Osteocyte (in vitro differentiated cells): ENCODE measurements at places on chromosomes 12 and 14. TPM values are rescaled to one million over a fixed set of nuclear protein-coding genes. Genes with fewer than 3 reads are reported as not detected.

The PAPLN gene
- total RNA-seq: 44.3 and 48.7 TPM in 2 replicates

The CPNE8 gene
- total RNA-seq: 8.7 and 11.1 TPM in 2 replicates

The HOXC4 gene
- not detected in 2 replicates for total RNA-seq

The PRB2 gene
- not detected in 2 replicates for total RNA-seq

The LTB4R2 gene
- total RNA-seq: 12.5 and 14.9 TPM in 2 replicates

The PLBD1 gene
- total RNA-seq: 0.13 and 0.89 TPM in 2 replicates

The TEX52 gene
- total RNA-seq: not detected in 2 replicates

The ZFHX2 gene
- 3.8 and 5.7 TPM in 2 replicates for total RNA-seq

DNA sequence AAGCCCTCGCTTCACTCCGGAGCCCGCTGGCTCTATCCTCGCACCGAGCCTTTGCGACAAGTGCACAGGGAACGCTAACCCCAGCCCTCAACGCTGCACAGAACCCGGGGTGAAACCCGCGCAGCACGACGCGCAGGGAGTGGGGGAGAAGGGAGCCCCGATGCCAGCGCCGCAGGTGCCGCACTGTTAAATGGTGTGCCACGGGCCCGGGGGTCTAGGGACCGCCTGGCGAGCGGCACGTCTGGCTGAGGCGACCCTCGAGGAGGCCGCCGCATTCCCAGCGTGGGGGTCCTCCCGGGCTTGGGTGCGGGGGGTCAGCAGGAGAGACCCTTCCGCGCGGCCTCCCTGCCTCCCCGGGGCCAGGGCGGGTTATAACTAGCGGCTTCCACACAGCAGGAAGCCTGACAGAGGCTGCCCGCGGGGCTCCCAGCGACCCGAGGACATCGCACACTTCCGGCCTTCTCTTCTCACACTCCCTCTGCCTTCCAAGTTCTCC, 23.8 kb upstream of the LRTM2 start:
- peaks cover 12% of the 10 kb centered on the region for H3K4me1 ChIP-seq
- H3K27me3 ChIP-seq: no peaks in the 10 kb centered on the region
- no peak for DNase-seq
- H3K27ac ChIP-seq: no peak overlapping the region
- H3K4me3 ChIP-seq: no peak overlapping the region
- H3K36me3 ChIP-seq: no peaks in the 10 kb centered on the region

GRCh38 chr14:100904307-100905087, 975 bp upstream of the RTL1 start:
- no peaks in the 10 kb centered on the region for H3K36me3 ChIP-seq
- peak; percentile 83 for DNase-seq
- peak overlapping the region; percentile 69 for H3K4me3 ChIP-seq
- H3K27me3 ChIP-seq: peaks cover 77% of the 10 kb centered on the region

DNA sequence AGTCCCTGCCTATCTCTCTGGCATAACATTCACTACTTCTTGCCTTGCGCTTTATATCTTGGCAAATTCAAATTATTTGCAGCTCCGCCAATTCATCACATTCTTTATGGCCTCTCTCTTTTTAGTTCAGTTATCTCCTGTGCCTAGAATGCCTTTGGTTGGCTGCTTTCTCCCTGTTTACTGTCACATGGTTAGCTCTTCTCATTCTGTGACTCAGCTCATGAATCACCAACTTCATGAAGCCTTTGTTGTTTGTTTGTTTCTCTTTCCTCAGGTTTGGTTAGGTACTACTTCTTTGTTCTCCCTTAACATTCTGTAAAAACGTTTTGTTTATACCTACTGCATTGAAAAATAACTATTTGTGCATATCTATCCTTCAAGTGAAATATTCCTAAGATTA, 376.5 kb upstream of the GARIN6 start:
- no peaks in the 10 kb centered on the region for H3K36me3 ChIP-seq
- DNase-seq: no peak
- no peaks in the 10 kb centered on the region for H3K4me1 ChIP-seq
- no peaks in the 10 kb centered on the region for H3K27me3 ChIP-seq
- H3K4me3 ChIP-seq: no peak overlapping the region
- no peak overlapping the region for H3K27ac ChIP-seq

- H3K4me3 ChIP-seq: no peak overlapping the region
- peaks cover 4% of the 10 kb centered on the region for H3K4me1 ChIP-seq
- peak; percentile 62 for DNase-seq
Observed at GRCh38 chr12:4117386-4118016, 156.1 kb upstream of the CCND2 start.

DNA sequence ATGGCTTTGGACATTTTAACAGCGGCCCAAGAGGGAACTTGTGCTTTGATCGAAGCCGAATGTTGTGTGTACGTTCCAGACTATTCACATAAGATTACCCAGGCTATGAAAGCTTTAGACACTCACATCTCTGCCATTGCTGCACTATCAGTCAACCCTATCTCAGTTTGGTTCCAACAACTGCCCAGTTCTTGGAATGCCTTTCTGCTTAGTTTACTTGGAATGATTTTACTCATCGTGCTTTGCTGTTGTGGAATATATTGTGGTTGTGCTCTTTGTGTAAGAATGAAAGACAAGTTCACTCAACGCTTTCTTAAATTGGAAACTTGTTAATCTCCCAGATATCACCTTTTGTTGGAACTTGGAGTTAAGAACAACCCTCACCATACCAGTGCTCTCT, 498.2 kb downstream of the GLT1D1 start:
- no peaks in the 10 kb centered on the region for H3K4me1 ChIP-seq
- no peak overlapping the region for H3K27ac ChIP-seq
- H3K36me3 ChIP-seq: no peaks in the 10 kb centered on the region
- no peak for DNase-seq
- no peaks in the 10 kb centered on the region for H3K27me3 ChIP-seq

DNA sequence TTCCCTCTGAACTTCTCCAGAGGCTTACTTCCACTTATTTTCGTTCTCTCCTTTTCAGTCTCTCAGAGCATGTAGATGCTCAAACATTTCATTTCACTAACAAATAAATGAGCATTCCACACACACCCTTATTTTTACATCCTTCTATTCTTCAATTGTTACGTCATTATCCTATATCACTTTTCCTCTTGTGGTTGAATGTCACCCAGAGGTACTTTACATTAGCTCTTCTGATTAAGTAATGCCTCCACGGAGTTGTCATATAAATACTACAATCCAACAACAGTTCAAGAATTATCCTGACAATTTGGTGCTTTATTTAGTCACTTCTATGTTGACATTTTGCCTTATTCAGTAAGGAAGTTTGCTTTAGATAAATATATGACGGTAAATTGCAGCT, 18.4 kb downstream of the FAR2 start:
- DNase-seq: no peak
- H3K4me3 ChIP-seq: no peak overlapping the region
- H3K27ac ChIP-seq: no peak overlapping the region
- peaks cover 14% of the 10 kb centered on the region for H3K4me1 ChIP-seq
- no peaks in the 10 kb centered on the region for H3K27me3 ChIP-seq

DNA sequence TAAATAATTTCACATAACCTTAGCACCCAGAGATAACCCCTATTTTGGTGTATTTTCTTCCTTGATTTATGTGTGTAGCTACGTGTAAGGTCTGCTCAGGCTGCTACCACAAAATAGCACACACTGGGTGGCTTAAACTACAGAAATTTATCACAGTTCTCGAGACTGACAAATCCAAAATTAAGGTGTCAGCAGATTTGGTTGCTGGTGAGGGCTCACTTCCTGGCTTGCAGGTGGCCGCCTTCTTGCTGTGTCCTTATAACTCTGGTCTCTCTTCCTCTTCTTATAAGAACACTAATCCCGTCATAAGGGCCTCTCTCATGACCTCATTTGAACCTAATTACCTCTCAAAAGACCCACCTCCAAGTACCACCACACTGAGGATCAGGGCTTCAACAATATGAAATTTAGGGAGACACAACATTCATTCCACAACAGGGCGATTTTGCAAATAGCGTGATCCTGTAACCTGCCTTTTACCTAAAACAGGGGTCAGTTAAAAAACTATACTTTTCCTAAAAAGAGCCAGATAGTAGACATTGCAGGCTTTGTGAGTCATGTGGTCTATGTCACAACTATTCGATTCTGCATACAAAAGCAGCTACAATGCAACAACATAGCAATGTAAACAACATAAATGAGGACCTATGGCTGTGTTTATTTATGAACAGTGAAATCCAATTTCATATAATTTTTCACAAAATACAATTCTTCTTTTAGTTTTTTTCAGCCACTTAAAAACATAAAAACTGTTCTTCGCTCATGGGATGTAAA, 371.7 kb downstream of the DPF3 start:
- no peak overlapping the region for H3K4me3 ChIP-seq
- H3K27ac ChIP-seq: no peak overlapping the region
- H3K27me3 ChIP-seq: no peaks in the 10 kb centered on the region
- H3K36me3 ChIP-seq: no peaks in the 10 kb centered on the region

DNA sequence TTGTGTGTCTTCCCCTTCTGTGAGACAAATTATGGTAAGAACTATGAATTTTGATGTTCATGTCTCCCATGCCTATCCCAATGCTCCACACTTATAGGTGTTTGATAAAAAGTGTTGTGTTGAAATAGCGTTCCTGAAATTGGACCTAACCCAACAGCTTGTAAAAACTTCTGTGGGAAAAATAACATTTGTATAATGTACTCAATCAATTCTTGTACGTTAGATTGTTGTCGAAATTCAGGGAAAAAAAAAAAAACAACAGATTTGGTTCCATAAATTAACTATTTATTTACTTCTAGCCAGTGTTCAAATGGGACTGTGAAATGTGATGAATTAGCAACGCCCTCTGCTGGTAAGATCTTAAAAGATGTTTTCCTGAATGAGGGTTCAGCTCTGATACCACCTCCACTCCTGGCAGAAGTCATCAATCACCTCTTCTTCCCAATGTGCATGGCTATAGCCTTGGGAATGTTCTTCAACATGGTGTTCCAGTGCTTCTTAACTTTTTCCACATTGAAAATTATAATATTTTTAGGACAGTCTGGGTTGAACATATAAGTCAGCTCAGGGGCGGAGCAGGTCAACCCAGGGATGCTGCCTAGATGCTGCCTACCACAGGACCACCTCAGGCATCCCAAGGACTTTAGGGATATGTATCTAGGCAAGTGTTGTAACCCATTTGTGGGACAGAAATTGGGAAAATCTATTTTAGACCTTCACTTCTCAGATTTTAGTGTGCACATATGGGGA, 170.6 kb downstream of the OTOGL start:
- DNase-seq: no peak
- no peaks in the 10 kb centered on the region for H3K27me3 ChIP-seq
- peak overlapping the region; percentile 62 for H3K27ac ChIP-seq
- H3K4me3 ChIP-seq: no peak overlapping the region

DNA sequence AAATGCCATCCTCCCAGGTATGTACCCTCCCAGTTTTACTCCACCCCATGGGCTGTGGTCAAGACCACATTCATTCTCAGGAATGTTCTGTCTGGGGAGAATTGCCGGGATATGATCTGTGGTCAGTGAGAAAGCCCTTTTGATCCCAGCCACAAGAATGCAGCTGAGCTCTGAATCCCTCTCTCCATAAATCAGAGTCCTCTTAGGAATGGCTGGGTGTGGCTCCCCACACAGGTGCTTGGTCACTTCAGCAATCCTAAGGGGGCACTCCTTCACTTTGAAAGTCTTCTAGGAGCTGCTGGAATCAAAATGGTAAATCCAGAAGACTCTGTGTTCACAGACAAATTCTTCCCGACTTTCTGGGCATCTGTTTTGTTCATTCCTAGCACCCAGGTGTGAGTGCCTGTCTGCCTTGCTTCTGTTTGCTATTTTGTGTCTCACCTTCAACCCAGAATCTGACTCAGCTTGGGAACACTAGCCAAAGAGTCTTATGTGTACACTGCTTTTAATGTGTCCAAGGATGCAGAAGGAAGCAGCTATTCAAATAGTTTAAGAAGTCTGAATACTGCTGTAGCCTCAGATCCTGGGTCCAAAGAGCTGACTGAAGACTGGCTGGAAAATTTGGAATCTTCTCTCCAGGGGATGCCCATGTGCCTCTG, 144.6 kb upstream of the CDKN3 start:
- peaks cover 23% of the 10 kb centered on the region for H3K4me1 ChIP-seq
- H3K27ac ChIP-seq: no peak overlapping the region
- H3K27me3 ChIP-seq: peaks cover 4% of the 10 kb centered on the region
- H3K4me3 ChIP-seq: no peak overlapping the region

DNA sequence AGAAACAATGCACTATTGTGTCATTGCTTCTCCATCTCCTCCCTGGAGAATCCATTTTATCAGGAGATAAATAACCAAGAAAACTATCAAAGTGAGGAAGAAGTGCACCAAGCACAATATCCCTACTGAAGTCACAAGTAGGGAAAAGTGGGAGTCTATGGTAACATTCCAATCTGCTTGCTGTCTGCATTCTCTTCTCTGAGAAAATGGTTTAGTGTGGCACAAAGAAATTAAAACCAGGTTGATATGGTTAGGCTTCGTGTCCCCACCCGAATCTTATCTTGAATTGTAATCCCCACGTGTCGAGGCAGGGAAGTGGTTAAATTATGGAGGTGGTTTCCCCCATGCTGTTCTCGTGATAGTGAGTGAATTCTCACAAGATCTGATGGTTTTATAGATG, 209.7 kb downstream of the PRKD1 start:
- H3K27me3 ChIP-seq: no peaks in the 10 kb centered on the region
- peaks cover 5% of the 10 kb centered on the region for H3K4me1 ChIP-seq

DNA sequence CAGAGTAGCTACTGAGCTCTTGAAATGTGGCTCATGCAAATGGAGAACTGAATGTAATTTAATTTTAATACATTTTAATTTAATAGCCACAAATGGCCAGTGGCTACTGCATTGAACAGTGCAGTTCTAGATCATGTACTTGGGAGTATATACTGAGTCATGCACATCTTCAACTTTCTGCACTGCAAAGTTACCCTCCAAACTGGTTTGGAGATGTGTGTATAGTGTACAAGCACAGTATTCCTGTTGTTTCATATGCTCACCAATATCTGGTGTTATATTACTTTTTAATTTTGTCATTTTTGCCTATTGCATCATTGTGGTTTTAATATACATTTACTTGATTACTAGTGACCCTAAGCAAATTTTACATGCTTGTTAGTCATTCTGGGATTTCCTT, 372.8 kb downstream of the NELL2 start:
- no peaks in the 10 kb centered on the region for H3K27me3 ChIP-seq
- DNase-seq: no peak
- H3K4me3 ChIP-seq: no peak overlapping the region
- H3K36me3 ChIP-seq: no peaks in the 10 kb centered on the region
- no peak overlapping the region for H3K27ac ChIP-seq
- no peaks in the 10 kb centered on the region for H3K4me1 ChIP-seq

DNA sequence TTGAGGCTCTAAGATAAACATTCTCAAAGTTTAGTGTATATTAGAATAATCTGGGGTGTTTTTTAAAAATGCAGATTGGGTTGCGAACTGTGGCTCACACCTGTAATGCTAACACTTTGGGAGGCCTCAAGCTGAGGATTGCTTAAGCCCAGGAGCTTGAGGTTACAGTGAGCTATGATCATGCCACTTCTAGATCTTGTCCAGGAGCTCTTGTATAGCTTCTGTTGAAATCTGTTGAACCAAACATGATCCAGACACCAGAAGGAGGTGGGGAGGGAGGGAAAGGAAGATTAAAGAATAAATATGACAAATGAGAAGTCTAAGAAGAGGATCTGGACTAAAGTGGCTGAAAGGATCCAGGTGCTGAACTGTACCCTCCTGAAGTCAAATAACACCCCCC, 14.4 kb downstream of the PDE1B start:
- no peaks in the 10 kb centered on the region for H3K4me1 ChIP-seq
- H3K27ac ChIP-seq: no peak overlapping the region
- no peaks in the 10 kb centered on the region for H3K36me3 ChIP-seq
